Femur (tissue), 1 donor: ENCODE measurements at places on chromosomes 6 and 20.

DNA sequence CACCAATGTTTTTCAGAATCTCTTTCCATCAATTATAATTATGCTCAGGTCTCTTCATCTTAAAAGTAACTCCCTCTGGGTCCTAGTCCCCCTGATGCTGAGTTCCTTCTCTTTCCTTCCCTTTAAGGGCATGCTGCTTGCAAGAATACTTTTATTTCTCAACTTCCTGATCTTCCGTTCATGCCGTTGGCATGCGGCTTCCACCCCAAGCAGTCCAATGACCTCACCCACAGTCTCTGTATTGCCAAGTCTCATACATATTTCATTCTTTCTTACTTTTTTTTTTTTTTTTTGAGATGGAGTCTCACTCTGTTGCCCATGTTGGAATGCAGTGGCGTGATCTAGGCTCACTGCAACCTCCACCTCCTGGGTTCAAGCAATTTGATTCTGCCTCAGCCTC lies 83.5 kb downstream of the NDUFAF5 start:
- no peak for DNase-seq

DNA sequence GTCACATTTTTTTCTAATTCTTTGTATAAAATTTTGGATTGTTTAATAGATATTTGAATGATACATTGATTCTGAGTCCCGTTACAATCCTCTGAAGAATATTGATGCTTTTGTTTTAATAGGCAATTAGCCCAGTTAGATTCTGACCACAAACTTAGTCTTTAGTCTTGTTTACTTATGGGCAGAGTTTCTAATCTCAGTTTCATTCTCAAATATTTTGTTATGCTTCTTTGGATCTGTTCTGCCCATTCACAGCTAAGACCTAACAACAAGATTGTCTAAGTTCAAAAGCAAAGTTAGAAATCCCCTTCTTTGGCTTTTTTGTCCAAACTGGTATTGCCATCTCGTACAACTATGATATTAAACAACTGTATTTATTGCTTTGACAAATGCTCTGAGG lies 58.0 kb downstream of the TBXT start:
- DNase-seq: no peak

- DNase-seq: no peak
These were observed 8.4 kb downstream of the MBOAT1 start for GRCh38 chr6:20203561-20204511.

DNA sequence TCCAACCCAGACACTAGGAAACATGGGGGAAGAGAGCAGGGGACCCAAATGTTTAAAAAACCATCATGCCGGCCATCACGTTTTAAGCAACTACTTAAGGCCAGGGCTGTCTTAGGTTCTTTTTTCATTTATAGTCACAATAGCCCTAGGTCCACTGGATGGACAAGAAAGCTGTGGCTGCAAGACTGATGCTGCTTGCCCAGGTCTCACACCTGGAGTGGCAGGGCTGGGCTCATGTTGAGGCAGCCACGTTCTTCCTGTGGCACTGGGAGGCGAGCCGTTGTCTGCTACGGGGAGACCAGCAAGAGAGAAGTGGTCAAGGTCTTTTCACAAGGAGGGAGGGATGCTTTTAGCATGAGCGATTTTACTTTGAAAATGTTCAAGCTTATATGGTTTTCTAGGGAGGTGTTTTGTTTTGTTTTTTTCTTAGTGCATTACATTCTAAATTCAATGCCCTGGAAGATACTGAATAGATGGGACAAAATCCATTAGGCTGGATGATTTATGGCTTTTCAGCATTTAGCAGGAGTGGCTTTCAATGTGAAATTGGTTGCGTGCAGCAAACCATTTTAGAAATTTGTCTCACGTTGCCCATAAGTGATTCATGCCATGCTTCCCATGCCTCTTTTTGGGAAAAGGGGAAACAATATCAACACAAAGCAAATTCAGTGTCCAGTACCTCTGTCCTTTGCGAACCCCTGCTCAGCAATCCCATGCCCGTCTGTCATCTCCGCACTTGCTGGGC lies 106.6 kb upstream of the SNX9 start:
- no peak for DNase-seq

DNA sequence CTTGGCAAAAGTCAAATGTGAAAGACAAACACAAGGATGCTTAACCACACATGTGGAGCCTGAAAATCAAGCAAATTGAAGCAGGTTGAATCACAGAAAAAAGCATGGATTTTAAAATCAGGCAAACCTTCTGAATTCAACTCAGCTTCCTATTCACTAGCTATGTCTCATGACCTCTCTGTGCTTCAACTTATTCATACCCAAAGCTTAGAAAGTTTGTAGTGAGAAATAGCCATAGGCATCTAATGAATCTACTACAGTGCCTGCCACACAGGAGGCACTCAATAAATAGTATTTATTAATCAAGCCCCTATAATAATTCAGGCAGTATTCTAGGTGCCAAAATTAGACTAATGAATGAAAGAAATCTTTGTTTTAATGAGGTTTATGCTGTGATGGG lies 112.2 kb upstream of the TNFAIP3 start:
- no peak for DNase-seq

DNA sequence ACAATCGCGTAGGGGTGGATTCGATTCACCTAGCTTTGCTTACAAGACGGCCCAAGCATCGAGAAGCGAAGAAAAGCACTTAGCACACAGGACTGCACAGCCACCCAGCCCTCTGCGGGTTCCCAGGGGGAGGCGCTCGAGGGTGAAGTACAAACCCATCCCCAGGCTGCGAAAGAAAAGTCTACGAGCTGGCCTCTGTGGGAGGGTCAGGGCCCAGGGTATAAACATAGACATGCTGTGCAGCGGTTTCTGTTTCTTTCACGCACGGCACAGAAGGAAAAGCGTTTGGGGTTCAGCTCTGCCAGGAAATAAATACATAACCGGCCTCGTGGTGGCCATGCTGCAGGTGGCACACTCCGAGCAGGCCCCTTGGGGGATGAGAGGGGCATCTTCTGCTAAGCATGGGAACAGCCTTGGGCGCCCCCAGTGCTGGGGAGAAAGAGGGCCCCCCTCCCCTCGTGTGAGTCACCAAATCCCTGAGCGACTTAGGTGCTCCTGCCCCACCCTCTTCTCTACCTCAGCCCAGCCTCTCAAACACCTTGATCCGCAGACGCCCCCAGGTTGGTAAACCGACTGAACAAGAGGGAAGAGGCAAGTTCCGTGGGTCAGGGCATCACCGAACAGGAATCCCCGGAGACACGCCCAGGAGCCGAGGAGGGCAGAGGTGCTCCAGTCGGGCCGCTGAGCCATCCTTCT lies 91.6 kb upstream of the RIPOR2 start:
- DNase-seq: no peak

DNA sequence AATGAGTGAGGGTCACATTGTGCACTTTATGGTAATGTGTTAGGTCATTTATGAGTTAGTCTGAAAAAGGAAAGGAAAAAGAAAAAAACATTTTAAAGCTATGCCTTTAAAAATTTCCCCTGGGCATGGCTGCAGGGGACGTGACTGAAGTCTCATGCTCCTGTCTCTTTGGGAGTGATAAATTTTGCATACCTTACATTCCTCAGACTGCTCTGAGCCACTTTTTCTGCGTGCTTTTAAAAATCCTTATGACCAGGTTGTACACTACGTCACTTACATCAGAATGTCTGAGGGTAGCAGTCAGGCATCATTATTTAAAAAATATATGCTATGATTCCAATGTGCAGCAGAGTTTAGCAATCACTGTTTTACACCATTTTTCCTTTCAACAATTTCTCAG lies 121.2 kb downstream of the RFPL4B start:
- DNase-seq: no peak
